IMR-90 (cell line): ENCODE measurements at places on chromosomes 2 and 18.

DNA sequence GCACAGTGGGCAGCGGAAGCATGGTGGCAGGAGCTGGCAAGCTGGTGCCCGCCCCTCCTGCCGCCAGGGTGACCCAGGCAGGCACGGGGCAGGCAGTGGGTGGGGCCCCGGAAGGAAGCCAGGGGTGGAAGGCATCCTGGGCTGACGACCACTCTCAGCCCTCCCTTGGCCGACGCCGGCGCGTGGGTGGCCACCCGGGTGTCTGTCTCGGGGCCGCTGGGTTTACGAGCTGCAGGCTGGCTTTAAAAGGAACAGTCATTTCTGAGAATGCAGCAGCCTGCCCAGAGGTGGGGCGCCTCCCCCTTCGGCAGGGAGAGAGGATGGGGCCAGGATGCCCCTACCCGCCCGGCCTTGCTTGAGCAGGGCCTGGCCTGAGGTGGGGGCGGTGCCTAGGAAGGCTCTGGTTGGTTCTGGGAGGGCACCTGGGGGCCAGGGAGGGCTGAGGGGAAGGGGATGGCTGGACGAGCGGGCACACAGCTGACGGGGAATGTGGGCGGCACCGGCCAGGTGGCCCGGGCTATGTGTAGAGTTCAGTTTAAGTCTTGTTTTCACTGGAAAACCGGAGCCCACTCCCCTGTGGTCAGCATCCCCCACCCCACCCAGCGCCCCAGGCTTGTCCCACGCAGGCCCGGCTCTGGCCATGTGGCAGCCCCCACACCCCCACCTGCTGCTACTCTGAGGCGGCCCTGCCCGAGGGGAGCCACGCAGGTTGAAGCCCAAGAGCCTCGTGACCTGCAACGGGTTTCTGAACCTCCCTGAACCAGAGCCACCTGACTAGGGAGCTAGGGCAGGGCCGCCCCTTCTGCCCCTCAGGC, 6.3 kb downstream of the BOK start:
- no peak for DNase-seq

DNA sequence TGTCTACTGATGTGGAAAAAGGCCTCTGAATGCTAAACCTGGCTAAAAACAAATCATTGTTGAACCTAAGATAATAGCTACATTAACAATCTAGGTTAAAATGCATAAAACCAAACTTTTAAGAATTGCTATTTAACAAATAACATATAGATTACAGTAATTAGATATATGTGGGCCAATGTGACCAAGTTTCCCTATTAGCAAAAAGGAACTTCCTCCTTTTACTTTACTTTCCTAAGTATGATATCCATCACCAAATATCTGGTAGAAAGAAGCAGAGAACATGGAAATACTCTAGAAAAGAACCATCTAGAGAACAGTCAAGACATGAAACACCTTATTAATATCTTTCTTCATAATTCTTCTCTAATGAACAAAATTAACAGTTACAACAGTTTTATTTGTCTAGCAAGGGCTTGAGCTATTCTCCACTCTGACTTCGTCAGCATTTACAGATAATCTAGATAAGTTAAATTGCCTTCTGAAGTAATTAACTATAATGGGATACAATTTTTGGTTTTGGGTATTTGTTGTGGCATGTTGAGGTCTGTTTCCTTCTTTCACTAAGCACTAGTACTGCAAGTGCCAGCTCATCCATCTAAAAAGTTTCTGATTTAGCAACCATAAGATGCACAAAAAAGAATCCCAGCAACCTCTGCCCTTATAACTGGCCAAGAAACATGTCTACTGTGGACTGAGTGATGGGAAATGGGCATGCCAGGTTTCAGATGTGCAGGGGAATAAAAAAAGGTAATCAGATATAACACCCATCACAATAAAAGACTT, 53.3 kb downstream of the MEMO1 start:
- no peak for DNase-seq

GRCh38 chr2:147863835-147864234, 19.0 kb downstream of the ACVR2A start:
- DNase-seq: no peak

- peak; percentile 96 for DNase-seq
These were observed 4.7 kb upstream of the SLC20A1 start for GRCh38 chr2:112640800-112641675.

- DNase-seq: no peak
These were observed 299 bp downstream of the FABP1 start for GRCh38 chr2:88127638-88127887.

DNA sequence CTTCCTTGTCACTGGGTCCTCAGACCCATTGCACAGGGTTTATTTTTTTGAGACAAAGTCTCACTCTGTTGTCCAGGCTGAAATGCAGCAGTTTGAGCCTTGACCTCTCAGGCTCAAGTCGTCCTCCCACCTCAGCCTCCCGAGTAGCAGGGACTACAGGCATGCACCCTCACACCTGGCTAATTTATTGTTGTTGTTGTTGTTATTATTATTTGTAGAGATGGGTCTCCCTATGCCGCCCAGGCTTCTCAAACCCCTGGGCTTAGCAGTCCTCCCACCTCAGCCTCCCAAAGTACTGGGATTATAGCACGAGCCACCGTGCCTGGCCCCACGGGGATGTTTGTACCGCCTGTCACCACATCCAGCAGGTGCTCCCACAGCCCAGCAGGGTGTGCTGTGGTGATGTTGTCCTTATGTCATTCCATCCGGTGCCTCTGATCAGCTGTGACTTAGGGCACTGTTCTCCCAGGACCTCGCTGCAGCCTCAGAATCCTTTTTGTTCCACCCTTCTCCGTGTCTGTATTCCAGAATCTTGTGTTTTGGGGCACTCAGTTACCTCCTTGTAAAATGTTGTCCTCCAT, 182.3 kb downstream of the INO80D start:
- no peak for DNase-seq

GRCh38 chr2:26891-27290, 19.4 kb downstream of the FAM110C start:
- DNase-seq: no peak

DNA sequence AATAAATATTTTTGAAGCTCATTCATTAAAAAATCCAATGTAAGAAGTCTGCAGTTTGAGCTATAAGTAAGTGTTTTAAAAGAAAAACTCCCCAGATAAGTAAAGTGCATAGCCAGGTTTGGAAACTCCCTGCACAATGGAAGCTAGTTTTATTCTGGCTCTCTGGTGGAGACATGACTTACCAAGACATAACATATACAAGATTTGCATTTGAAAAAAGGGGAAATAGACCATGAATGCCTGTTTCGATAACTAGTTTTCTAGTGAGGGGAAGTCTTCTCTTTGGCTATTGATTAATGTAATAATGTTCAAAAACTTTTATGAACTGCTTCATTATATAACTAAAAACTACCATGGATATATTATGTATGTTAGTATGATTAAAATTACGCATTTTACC, 435.2 kb downstream of the ARHGAP15 start:
- no peak for DNase-seq

DNA sequence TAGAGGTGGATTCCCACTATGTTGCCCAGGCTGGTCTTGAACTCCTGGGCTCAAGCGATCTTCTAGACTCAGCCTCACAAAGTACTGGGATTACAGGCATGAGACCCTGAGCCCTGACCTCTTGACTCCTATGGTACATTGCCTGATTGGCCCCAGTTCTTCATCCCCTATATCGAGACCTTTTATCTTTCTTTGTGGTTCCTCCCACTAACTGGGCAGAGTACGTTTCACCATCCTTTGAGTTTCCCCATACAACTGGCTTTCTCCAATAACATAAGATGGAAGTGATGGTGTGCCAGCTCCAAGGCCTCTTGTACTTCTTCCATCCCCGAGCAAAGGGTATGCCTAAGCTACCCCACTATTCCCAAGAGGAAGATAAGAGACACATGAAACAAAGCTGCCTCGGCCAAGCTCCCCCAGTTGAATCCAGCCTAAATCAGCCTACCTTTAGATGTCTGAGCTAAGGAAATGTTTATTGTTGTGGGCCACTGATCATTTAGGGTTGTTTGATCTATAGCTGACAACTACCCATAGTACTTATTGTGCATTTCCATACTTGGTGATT, 8.3 kb upstream of the TMEM247 start:
- no peak for DNase-seq

DNA sequence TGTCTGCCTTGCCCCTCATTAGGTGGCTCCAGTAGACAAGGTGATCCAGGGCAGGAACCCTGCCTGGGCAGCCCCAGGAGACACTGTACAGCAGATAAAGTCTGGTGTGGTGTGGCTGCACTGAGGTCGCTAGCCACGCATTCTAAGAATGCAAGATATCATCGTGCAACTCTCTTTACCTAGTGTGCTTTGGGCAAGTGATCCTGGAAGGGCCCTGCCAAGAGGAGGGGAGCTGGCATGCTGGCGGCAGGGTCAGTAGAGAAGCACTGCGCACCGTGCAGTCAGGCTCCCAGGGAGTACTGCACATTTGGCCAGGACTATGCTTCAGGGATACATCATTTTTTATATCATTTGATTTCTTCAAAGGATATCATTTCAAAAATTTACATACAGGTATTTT, 195.3 kb upstream of the SMAD2 start:
- no peak for DNase-seq

- no peak for DNase-seq
These were observed 37.0 kb upstream of the EPC2 start for GRCh38 chr2:148607566-148607965.

DNA sequence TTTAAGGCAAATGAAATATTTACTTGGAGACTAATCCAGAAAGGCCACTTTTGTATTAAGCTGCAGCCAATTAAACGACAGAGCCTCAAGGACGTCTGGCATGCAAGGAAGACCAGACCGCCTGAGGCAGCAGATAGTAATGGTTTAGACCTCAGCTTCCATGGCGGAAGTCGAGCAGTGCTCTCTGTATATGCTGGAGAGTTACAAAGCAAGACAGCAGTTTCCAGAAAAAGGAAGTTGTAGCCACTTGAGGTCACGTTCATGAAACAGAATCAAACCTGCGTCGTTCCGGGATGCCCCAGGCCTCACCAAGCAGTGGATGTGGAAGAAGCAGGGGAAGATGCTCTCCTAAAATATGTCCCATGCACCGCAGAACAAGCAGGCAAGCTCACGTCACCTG, 142.0 kb downstream of the PTGR3 start:
- DNase-seq: no peak

DNA sequence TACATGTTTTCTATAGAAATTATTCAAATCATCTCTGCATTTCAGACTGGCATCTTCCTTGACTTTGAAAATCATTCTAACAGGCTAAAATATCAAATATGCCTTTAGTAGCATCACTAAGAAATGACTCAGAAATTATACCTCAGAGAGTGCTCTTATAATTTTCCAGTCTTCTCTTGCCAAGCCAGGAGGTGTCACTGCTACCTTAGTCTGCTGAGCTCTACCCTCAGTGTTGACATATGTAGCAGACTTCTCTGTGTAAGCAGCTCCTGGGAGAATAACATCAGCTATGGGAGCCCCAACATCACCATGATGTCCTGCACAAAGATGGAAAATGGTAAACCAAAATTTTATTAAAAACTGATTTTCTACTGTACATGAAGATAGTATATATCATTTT, 31.6 kb downstream of the NDUFS1 start:
- DNase-seq: peak; percentile 24
